ENCODE measurements at places on chromosomes 1 and 21.

GRCh38 chr1:201501812-201502510 lies 5.0 kb downstream of the CSRP1 start:
- DNase-seq, result no peak

DNA sequence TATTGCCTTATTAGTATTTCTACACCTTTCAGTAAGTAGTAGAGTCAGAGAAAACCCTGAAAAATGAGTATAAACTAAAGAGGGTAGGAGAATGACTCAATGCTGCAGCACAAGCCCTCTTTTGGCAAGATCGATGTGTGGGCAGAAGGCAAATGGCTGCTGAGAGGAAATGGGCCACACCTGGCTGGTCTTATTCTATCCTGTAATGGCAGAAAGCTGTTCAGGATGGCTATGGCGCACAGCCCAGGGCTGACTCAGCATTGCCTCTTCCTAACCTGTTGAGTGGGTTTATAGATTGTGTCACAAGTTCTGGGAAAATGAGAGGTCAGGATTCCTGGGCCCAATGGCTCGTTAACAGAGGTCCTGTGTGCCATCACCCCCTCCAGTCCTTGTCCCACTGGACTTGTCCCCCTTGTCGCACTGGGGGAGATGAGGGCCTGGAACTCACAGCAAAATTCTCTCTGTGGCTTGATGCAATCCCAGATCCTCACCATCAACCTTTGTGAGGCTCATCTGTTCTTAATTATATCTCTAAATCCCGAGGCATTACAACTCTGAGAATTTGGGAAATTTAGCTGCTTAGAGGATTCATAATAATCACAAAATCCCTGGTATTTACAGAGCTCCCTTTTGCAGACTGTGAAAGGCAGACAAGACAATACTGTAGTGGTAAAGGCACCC lies 13.2 kb downstream of the HMGB4 start:
- DNase-seq, result no peak

GRCh38 chr1:243465081-243465480 lies 209.2 kb downstream of the SDCCAG8 start:
- no peak for DNase-seq

- DNase-seq, result no peak
Observed at GRCh38 chr1:239058190-239058589, 328.2 kb upstream of the CHRM3 start.

DNA sequence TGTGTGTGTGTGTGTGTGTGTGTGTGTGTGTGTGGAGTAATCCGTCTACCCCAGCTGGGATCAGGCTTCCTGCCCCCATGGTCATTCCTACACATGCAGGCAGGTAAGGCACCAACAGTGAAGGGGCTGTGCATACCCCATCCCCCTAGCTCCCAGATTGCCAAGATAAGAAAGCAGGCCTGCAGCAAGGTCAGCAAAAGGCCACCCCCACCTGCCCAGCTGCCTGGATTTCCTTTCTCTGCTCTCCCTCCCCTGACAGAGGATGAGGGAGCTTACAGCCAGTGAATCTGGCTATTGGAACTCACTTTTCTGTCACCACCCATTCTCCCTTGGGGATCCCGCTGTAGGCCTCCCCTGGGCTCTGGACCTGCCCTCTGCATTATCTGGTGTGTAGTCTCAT lies 7.9 kb downstream of the ALX3 start:
- no peak for DNase-seq

GRCh38 chr1:3683992-3684391 lies 31.7 kb downstream of the TP73 start:
- DNase-seq, result no peak

- DNase-seq, result no peak
Observed at GRCh38 chr21:15848634-15849560, 119.1 kb downstream of the USP25 start.
